Tongue (tissue), 3 donors: ENCODE measurements at places on chromosomes 11 and 22. TPM values are rescaled to one million over a fixed set of nuclear protein-coding genes. Genes with fewer than 3 reads are reported as not detected.

BACE1-AS gene
- 4.9 TPM for total RNA-seq

ACR gene
- 3.3 TPM for total RNA-seq

KCNE3 gene
- 5.0 TPM for total RNA-seq

SCO2 gene
- 1.3 TPM for total RNA-seq

MYRF gene
- 1.4 TPM for total RNA-seq

OR5B21 gene
- total RNA-seq: not detected

KRTAP5-8 gene
- total RNA-seq: not detected

UBQLNL gene
- 0.10 TPM for total RNA-seq

THAP12 gene
- total RNA-seq: 47.9 TPM

CDC42EP2 gene
- total RNA-seq: 14.2 TPM
